ENCODE measurements at places on chromosomes 4 and X.

GRCh38 chr4:2166253-2166652 lies 75.7 kb downstream of the HAUS3 start:
- no peak for DNase-seq

- no peak for DNase-seq
These were observed 277.7 kb upstream of the CLNK start for GRCh38 chr4:10962246-10962645.

GRCh38 chr4:188145601-188146000 lies 6.4 kb downstream of the TRIML1 start:
- DNase-seq = no peak

DNA sequence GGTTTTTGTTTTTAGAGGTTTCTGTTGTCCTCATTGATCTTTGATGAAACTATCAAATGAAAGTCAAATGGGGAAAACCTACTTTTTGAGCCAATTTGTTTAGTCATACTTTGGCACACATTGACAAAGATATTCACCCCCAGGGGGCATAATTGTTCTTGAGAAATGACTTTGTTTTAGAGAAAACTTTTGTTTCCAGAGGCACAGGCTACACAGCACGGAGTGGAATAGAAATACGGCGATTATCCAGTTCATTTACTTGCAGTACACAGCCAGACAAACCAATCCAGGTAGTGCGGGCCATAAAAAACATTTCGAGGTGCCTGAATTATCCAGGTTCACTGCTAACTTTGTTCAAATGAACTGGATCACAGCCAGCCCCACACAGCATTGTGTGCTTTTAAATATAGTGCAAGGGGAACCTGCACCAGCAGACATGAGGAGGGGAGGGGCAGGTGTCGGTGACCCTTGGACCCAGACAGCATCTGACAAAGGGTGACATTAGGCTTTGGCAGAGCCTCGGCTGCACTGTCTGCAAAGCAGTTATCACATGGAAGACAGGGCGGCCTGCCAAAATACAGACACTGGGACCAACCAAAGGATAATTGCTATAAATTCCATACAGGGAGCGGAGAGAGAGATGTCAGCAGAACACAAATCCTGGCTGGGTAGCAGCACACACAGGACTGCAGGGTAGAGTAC lies 179.6 kb upstream of the NOCT start:
- no peak for DNase-seq

All from HEK293T (cell line).